ENCODE measurements at places on chromosomes 5 and 9.
A peak's percentile ranks its signal among the peaks of the same experiment; 100 is the strongest.

DNA sequence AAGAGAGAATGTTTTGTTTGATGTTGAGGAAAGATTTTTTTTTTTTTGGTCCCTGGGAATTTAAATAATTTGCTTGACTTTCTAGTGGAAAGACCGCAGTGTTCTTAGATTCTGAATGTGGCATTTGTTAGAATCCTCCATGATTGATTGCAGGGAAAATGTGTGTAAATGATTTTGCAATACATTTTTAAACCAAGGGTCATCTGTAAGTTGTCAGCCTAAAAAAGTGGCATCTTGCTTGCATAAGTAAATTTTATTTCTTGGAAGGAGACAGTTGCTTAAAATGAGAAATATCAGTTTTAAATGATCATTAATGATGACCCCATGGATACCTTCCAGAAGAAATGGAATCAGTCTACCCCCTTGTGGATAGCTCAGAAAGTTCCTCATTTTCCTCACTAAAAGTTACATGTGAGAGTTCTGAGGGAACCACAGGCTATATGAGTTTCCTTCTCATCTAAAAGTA, 105.1 kb upstream of the SLC25A48 start:
- DNase-seq: no peak

- no peak for DNase-seq
Measured at GRCh38 chr9:74526215-74526614, 29.1 kb downstream of the RORB start.

- DNase-seq: no peak
Measured at GRCh38 chr9:89657765-89658164, 53.0 kb downstream of the GADD45G start.

GRCh38 chr9:134253606-134254205, 72.5 kb upstream of the RXRA start:
- DNase-seq: no peak

DNA sequence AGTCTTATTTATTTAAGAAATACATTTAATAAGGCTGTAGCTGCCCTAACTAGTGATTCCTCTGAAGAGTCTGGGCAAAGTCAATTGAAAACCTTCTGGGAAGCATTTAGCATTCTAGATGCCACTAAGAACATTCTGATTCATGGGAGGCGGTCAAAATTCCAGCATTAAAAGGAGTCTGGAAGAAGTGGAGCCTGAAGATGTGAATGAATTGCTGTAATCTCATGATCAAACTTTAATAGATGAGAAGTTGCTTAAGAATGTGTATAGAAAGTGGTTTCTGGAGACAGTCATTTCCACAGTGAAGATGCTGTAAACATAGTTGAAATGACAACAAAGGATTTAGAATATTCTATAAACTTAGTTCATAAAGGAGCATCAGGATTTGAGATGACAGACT, 61.4 kb downstream of the WDR41 start:
- DNase-seq: no peak

DNA sequence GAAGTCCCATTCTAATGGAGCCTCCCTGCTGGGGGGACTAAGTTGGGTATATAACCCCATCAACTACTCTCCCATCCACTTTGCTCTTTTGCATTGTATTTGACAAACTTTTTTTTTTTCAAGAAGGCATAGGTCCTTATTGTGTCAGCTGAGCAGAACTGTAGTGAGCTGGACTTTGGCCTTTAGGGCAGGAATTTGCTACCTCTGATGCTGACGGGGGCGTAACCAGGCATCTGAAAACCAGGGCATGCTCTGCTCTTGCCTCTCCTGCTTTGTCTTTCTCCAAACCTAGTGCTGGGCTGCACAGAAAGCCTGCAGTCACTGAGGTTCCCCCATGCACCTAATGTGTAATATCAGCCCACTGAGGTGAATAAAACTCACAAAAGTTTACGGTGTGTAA, 49.0 kb downstream of the MSX2 start:
- no peak for DNase-seq

GRCh38 chr5:107864793-107865192, 194.1 kb upstream of the EFNA5 start:
- DNase-seq: no peak

DNA sequence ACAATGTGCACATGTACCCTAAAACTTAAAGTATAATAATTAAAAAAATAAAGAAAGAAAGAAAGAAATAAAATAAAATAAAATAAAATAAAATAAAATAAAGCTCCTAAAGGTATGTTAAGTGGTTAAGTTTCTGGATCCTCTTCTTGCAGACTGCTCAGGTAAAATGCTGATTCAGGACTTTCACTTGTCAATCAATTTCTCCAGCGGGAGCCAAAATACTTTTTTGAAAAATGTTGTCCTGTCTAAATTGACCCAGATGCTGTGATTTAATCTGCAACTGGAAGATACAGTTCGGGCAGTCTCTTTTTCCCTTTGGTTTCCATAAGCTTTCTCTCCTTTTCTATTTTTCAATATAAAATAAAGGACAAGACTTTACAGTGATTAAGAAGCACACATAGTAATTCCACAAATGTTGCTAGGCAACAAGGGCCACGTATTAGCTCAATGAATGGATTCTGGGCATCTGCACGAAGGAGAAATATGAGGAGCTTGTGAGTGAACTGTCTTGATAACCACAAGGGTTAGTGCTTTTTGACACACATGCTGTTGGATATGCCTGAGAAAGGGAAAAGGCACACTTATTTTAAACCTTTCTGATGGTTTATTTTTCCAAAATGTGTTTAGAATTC, 38.6 kb downstream of the HTR4 start:
- DNase-seq: no peak

GRCh38 chr5:173229382-173229959, 5.5 kb downstream of the NKX2-5 start:
- DNase-seq: peak; percentile 59

DNA sequence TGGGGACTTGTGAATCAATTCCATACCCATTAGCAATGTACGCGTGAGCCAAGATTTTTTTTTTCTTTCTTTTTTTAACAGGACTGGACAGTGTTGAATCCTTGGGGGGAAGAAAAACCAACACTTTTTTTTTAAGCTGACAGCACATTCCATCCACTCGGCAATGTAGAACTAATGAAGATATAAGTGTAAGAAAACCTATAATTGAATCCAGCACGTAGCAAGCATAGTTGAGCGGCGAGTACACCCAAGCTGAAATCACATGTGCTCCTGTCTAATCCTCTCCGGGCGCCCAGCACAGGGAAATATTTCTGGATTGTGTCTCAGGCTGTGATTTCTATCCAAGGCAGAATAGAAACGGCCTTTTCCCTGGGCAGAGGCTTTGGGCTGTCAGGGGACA, 118.2 kb downstream of the BOD1 start:
- DNase-seq: peak; percentile 38

DNA sequence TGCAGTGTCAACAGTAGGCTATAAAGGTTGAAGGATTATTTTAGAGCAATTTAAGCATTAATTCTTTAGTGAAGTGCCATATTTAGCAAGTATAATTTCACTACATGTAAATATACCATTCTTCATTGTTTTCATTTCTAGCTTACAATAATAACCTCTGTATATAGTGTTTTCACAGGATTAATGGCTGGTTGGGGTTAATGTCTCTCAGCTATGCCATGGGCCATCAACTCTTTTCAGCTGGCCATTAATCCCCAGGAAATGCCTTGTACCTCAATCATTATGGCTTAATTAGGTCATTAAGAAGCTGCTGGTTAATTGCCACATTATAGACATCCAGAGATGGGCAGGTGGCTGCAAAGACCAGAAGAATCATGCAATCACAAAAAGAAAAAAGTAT, 715.1 kb downstream of the MAT2B start:
- no peak for DNase-seq

GRCh38 chr9:130159915-130160670, 12.1 kb upstream of the NCS1 start:
- DNase-seq: no peak
